CD4-positive, alpha-beta T cell treated with Interleukin-15 for 4 hours (primary cell): ENCODE measurements at places on chromosomes 7 and 10.
A peak's percentile ranks its signal among the peaks of the same experiment; 100 is the strongest.

DNA sequence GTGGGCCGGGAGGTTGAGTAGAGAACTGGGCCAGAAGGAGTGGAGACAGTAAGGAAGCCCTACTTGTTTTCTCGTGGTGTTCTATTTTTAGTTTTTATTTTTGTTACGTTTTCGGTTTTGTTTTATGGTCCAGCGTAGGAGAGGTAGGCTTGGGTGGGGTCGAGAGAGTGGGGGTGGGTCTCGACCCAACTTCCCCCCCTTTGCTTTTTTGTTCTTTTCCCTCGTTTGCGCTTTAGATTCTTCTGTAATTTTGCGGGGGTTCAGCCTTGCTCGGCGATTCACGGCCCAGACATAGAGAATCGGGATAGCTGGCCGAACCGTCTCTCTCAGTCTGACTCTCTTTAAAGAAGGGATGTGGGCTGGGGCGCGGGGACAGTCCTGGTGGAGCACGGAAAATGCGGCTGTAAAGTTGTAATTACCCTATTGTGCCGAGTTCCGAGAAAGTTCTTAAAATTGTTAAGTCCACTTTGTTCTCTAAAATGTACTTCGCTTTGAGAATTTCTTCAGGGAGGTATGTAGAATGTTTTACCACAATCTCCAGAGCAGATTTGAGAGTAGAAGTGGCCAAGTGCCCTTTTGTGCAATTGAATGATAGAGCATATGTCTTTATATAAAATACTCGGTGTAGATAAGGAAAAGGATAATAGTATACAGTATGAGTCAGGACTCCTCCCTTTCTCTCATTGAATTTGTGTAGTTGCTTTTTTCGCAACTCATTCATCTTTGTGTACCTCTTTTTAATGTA, 816 bp downstream of the DMTF1 start:
- peak; percentile 25 for DNase-seq

GRCh38 chr10:4107285-4107851, 322.4 kb upstream of the KLF6 start:
- DNase-seq, result no peak

DNA sequence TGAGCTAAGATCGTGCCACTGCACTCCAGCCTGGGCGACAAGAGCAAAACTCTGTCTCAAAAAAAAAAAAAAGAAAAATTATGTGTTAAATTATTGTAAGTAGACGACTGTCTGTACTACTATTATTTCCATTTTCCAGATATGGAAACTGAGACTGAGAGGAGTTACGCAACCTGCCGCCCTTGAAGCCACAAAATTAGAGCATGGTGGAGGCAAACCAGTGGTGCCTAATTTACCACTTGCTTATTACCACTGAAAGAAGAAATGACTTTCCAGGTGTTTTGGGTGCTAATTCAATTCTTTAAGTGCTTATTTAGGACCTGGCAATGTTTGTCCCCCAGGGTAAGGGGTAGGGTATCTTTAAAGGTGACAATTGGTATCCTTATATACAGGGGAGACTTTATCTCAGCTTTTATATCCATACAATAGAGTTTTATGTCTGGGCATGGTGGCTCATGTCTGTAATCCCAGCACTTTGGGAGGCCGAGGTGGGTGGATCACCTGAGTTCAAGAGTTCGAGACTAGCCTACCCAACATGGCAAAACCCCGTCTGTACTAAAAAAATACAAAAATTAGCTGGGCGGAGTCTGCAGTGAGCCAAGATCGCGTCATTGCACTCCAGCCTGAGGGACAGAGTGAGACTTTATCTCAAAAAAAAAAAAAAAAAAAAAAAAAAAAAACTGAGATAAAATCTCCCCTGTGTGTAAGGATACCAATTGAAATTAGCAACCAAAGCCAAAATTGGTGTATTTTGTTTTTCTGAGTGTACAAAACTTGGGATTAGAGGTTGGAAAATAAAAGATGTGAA, 16.6 kb upstream of the CAMK1D start:
- DNase-seq, result no peak

DNA sequence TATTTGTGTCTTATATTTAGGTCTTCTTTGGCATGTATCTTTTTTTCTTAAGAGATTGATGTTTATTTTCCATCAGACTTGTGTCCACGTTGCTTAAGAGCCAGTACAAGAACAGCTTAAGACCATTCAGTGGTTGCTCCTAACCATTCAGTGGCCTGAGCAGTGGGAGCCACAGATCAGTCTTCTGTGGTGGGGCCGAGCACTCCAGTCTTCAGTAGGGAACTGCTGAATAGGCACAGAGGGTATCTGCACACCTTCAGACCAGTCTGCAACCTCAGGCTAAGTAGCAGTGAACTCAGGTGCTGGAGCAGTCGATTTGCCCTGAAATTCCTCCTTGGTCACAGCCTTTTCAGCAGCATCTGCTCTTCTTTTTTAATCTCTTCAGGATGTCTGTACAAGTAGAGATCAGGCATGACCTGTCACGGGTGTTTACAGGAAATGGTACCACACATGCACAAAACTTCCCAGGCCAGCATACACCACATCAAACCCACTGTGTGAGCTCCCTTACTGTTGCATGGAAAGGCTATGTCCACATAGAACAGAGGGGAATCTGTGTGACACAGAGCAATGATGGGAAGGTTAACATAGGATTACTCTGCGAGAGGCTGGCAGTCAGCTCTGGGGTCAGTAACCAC, 51.5 kb downstream of the FAM107B start:
- DNase-seq, result peak; percentile 42

- DNase-seq, result no peak
These were observed 33.2 kb upstream of the PAPSS2 start for GRCh38 chr10:87626422-87626892.

GRCh38 chr7:115271332-115272235, 349.7 kb downstream of the MDFIC start:
- DNase-seq, result no peak

DNA sequence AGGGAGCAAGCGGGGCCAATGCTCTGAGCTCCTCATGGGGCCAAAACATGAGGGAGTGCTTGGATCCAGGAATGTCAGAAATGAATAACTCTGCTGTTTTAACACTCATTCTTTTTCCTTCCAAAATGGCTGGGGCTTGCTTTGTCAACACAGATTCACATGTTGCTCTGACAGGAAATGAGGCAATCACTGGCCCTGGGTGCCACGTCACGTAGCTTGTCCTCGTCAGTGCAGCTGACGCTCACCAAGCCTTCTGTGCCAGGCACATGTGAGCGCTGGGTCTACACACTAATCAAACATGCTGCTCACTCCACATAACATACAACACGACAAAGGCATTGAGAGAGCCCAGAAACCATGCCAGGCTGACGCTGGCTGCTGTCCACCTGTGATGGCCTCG, 198.9 kb downstream of the WDR37 start:
- DNase-seq, result no peak

DNA sequence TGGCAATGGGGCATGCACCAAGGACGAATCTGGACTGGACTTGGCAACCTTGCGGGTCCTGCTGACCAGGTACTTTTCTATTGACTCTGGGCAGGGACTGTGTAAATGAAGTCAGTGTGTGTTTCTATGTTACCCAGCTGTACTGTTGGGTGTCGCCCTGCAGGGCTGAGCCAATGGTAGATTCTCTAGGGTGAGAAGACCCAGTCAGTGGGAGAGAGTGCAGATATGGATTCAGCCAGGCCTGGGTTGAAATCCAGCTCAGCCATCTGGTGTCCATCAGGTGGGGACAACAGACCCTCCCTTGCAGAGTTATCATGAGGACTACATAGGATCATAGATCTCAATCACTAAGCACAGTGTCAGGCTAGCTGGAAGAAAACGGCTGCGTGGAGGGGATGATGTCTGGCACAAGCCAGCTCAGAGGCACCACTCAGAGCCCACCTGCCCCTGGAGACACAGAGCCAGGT, 4.9 kb upstream of the PPIF start:
- DNase-seq, result no peak

DNA sequence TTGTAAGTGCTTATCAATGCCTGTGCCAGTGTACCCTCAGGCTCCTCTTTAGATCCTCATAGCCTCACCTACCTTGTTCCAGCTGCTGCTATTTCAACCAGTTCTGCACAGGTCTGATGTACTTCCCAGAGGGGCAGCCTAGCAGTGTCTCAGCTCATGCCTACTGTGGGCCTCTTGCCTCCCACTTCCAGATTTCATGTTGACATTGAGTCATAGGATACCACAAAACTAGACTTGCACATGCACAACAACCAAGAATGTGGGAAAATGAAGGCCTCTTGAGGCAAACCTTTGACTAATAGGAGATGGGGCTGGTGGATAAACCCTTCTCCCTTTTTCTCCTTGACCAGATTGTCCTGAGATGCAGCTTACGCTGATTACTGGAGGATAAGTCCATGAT, 31.0 kb downstream of the PON3 start:
- no peak for DNase-seq

DNA sequence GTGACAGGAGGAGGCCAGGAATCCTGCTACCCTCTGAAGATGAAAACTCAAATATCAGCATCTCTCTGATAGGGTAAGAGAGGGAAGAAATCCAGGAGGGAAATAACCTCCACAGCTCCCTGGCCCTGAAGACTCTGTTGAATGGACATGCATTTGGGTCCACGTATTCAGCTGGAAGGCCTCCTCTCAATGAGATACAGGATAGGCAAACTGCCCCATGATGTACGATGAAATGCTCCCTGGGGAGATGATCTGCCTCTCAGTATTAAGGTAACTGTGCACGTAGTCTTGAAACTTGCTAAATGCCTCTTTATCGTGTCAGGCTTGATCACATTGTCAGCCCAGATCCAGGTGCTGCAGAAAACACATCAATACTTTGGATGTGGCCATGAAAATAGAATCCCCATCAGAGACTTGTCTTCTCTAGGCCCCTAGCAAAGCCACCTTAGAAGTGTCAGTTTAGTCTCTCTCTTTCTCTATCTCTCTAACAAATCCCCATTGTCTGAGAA, 384.0 kb downstream of the KCNMA1 start:
- no peak for DNase-seq

- no peak for DNase-seq
These were observed 81.3 kb upstream of the AGR3 start for GRCh38 chr7:16963044-16963443.

DNA sequence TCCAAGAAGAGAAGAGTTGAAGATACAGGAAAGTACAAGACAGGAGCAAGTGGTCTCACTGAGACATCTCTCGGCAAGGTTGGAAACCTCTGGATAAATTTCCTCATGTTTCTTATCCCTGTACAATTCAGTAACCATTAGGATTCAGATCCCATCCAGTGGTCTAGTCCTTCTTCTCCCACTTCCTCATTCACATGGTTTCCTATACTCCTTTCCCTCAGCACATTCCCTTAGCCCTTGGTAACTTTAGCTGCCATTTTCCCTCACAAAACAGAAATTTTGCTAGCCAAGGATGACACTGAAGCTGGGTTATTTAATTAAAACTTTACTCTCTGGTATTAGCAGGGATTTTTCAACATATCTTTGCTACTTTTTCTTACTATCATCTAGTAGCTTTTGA, 82.6 kb downstream of the CPED1 start:
- no peak for DNase-seq

DNA sequence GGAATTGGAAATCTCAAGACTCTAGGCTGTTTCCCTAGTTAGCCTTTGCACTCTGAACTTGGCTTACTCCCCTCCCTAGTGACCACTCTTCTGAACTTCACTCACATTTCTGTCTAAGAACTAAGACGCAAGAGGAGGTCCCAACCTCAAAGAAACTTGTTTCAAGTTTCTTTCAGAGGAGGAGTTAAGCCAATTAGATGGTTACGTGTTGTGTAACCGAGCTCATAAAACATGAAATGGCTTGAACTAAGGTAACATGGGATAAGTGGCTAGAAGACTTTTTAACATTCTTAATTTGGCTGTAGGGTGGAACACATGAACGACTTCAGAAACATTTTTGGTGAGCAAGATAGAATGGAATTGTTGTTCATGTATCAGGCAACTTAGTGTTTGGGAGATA, 39.5 kb upstream of the SEC61G start:
- DNase-seq, result no peak

GRCh38 chr10:109678857-109679256, 244.5 kb downstream of the XPNPEP1 start:
- no peak for DNase-seq

DNA sequence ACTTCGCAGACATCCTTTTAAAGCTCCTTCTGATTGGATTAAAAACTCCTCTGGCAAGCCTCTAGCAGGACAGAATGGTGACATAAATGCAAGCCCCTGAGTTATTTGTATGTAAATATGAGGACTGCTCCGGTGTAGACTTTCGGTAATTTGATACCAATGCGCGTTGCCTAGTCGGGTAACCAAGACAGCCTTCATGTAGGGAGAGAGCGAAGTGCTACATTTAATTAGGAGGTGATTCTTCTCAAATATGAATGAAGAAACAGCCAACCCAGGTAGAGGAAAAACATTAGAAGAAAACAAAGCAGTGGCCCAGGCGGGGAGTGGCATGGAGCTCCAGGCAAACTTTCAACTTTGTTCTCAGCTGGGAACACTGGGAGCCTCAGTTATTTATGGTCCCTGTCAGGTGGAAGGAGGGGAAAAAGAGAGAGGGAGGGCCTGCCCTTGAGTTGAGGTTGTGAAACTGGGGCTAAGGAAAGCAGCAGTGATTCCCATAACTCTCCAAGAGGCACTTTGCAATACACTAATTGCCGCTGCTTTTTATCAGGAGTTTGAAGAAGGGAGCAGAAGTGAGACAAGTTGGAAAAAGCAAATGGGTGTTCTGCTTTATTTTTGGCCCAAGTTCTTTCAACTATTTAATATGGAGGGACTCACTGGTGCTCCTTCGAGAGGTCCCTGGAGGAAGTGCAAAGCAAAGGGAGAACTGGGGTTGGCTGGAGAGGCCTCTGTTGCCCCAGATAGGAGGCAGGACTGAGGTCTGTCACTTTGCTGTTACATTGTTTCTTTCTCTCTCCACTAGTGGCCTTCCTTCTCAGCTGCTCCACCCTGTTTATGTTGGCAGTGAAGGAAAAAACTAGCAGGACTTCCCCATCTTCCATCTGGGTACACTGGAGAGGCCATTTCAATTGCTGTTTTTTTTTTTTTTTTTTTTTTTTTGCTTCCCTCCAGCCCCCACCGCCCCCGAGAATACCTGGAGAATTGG, 234.6 kb upstream of the CCDC6 start:
- no peak for DNase-seq

DNA sequence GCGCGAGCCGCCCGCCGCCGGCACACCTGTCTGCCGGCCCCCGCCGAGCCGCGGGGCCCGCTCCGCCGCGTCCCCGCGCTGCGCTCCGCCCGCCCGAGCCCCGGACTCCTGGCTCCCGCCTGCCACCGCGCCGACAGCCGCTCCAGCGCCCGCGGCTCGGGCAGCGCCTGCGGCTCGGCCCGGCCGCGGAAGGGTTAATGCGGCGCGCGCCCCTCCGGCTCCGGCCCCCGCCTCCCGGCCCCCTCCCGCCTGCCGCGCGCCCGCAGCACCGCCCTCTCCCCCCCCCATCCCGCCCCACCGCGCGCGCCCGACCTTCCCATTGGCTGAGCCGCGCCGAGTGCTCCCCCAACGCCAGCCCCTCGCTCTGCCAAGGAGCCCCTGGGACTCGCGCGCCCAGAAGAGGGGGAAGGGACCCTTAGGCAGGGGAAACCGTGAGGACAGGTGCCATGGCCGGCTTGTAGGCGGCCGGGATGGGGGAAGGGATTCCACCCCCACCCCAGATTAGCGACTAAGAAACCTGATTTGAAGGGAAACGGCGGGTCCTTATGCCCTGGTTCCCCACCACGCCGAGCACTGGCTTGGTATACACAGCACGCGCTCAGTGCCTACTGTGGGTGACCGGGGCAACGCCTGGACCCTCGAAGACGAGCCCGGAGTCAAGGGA, at the start of gene KCNH2:
Gene KCNH2 (minus strand): TSS at position 196 of the 664 bp plus-strand sequence. CDS start 408 bp downstream, outside the sequence.
- peak; percentile 14 for DNase-seq

GRCh38 chr10:14144451-14144850, 186.3 kb downstream of the FRMD4A start:
- no peak for DNase-seq

- no peak for DNase-seq
These were observed 176.8 kb upstream of the FERD3L start for GRCh38 chr7:19322002-19322401.

GRCh38 chr7:159033956-159034355, 110.7 kb downstream of the VIPR2 start:
- no peak for DNase-seq
